H7 (cell line): ENCODE measurements at places on chromosomes 3 and 15.

- no peak for DNase-seq
These were observed 95.4 kb upstream of the KCNAB1 start for GRCh38 chr3:156024904-156025533.

- DNase-seq = no peak
These were observed 31.3 kb downstream of the TRAK1 start for GRCh38 chr3:42122261-42123011.

DNA sequence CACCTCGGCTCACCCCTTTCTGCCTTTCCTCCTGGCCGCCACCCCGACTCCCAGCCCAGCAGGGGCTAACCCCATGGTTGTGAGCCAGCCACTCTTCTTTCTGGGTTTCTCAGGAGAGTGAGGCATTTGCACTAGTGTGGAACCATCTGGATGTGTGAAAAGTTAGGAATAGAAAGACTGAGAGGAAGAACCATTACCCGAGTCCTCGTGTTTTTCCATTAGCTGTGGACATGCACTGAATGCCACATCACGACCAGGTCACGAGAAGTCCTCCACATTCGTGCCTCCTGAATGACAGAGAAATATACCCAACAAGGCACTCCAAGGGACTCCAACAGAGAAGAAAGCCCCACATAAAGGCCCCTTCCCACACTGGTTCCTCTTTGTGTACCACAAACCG, 18.0 kb upstream of the RAD18 start:
- DNase-seq = no peak

GRCh38 chr3:127483902-127484591, 106.5 kb downstream of the TPRA1 start:
- peak; percentile 23 for DNase-seq

GRCh38 chr3:51879937-51880336, 4.5 kb upstream of the IQCF5 start:
- DNase-seq = no peak

DNA sequence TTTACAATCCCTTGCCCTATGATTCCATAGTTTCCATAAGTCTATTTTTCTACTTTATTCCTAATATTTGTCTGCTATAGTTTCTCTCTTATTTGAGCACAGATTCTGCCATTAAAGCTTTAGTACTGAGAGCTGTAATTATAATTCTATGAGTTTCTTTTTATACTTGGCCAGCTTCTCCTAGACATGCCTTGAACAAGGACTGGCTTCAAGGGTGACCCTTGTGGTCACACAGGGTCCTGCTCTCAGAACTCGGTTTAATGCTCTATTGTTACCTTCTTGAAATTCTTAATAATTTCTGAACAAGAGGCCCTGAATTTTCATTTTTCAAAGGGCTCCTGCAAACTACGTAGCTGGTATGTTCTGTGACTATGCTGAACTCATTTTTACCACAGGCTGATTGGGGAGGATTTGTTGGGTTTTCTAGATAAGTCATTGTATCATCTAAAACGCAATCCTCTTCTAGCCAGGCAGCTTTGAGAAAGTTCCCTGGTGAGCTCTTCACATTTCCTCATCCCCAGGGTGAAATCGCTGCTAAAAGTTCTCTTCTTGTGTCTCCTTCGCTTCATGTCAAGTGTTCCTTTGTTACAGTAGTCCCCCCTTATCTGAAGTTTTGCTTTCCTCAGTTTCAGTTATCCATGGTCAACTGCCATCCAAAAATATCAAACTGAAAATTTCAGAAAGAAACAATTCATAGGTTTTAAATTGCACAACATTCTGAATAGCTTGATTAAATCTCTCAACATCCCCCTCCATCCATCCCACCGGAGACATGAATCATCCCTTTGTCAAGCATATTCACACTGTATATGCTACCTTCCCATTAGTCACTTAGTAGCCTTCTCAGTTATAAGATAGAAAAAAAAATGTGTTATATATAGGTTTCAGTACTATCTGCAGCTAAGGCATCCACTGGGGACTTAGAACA, 12.6 kb upstream of the PLCL2 start:
- no peak for DNase-seq

DNA sequence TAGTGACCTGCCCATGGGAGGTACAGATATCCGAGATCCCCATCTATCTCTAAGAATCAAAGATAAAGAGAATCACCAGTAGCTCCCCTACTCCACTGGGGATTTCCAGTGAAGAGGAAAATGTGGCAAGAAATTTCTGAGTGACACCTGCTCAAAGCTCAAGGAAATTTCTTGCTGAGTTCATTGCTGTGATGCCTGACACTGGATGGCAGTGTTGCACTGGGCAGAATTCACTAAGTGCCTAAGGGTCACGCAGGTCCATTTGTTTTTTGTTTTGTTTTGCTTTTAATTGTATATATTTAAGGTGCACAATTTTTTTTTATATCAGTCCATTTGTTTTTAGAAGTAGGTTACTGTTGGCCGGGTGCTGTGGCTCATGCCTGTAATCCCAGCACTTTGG, 109.5 kb upstream of the KCNAB1 start:
- peak; percentile 22 for DNase-seq

DNA sequence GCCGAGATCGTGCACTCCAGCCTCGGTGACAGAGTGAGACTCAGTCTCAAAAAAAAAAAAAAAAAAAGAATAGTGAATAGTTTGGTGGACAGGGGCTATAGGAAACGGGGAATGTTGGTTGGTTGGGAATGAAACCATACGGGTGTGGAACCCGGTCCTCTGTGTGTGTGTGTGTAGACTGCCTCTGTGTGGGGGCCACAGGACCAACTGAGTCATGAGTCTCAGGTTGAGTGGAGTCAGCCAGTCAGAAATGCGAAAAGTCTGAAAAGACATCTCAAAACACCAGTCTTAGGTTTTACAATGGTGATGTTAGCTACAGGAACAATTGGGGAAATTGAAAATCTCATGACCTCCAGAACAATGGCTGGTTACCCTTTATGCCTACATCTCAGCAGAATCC, 44.5 kb downstream of the ZDHHC19 start:
- no peak for DNase-seq

GRCh38 chr15:101103598-101103997, 148.2 kb downstream of the CHSY1 start:
- peak; percentile 42 for DNase-seq

GRCh38 chr15:85581495-85581894, 201.1 kb downstream of the AKAP13 start:
- DNase-seq = no peak

DNA sequence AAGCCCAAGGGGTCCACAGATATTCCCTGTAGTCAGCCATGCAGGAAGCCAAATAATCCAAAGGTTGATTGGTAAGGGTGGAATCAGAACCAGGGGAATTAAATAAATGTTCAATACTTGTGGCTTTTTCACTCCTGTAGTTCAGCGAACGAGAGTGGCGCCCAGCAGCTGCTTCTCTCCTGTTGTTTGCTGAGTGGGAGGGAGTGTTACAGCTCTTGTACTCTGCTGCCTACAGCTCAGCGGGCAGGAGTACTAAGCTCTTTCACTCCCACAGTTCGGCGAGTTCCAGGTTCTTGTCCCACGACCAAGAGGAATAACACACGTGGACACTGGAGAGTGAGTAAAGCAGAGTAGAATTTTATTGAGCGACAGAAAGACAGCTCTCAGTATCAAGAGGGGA, 105.9 kb downstream of the MOBP start:
- no peak for DNase-seq

GRCh38 chr15:89051875-89052274, 36.4 kb upstream of the ABHD2 start:
- no peak for DNase-seq

- no peak for DNase-seq
These were observed 6.1 kb downstream of the MINDY4B start for GRCh38 chr3:150899141-150899540.

DNA sequence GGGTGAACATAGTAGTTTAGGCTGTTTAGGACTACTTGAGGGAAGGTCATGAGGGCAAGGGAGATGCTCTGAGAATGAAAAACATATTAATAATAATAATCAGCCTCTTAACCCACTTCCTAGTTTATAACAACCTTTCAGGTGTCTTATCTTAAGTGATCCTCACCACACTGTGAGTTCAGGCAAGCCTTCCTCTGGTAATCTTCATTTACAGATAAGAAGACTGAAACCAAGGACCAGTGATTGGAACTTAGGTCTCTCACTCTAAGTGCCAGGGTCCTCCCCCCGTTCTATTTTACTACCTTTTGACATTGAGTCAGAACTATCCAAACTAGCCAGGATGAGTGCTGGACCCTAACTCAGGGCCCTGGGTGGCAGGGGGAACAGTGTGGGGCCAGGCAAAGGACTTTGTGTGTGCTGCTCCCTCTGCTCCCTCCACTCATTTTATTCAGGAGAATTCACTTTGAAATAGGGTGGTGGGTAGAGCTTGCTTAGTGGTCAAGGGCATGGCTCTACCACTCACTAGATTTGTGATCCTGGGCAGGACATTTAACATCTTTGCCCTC, 5.7 kb downstream of the NUTM1 start:
- DNase-seq = no peak

- no peak for DNase-seq
These were observed 18.2 kb downstream of the SLC9A9 start for GRCh38 chr3:143830063-143830462.

DNA sequence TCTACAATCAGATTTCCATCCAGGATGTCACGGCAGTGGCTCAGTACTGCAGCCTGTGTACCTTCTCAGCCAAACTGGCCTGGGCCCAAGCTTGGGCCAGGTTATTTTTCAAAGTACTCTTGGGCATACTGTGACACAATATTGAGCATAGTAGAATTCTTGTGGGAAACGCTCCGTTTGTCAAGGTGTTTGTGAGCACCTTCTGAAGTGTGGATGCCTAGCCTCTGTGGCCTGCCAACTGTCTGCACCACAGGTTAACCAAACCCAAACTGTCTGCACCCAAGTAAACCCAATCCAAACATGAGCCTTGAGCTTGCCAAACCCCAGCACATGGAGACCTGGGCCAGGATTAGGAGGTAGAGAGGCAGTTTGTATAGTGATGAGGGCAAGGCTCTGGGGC, 25.4 kb downstream of the CTDSPL start:
- DNase-seq = no peak

DNA sequence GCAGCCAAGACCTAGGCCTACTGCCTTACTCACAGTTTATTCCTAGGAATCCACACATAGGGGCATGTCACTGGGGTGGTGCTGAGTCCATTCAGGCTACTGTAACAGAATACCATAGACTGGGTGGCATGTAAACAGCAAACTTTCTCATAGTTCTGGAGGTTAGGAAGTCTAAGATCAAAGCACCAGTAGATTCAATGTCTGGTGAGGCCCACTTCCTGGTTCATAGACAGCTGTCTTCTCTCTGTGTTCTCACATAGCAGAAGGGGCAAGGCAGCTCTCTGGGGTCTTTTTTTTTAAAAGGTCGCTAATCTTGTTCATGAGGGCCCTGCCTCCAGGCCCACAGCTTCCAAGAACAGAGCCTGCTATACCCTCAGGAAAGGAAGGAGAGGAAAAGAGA, 113.9 kb upstream of the MANF start:
- DNase-seq = no peak

DNA sequence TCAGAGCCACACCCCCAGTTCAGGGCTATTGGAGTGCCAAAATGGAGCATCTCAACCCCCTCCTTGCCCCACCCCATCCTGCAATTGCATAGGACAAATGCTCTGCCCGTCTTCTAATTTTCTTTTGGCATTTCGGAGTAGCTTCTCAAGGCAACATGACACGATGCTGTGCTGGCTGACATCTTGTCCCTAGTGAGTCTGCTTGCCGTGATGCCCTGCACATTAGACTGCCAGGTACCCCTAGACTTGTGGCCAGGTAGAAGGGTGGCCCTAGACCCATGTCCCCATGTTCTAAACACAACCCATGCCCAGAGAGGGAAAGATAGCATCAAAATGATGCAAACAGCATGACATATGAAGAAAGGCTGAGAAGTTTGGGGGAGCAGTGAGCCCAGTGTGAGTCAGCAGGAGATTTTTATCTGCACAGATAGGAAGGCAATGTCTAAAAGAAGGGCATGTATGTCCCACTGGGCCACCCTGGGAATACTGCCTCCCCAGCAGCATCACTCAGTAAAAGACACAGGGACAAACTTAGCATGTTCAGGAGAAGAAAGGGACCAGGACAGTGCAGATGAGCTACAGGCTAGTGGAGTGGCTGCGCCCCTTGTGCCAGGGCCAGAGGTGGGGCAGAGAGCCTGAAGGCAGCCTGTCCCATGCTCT, 36.8 kb downstream of the CA12 start:
- no peak for DNase-seq

GRCh38 chr3:186605078-186605477, 7.8 kb upstream of the AHSG start:
- DNase-seq = no peak

DNA sequence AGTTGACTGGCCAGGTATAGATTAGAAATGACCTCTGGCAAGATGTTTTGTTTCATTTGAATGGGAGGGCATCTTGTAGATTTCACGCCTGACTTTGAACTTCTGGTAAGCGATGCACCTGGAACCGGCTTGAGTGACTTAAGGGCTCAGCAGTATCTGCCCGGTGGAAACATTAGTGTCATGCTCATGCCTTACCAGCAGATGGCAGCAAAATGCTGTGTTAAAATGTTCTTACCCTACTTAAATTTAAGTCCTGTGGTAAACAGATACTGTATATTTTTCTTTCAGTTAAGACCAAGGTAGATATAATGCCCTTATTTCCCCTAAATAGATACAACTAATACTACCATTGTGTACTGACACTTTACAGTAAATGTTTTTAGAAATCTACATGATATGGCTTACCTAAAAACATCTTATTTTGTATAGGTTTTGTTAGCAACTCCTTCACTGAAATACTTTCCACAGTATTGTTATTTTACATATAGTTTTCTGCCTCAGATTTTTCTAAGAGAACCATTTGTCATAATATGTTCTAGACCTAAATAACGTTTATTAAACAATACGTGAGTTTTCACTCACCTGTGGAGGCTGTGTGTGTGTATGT, 25.5 kb downstream of the ASB7 start:
- DNase-seq = peak; percentile 68

DNA sequence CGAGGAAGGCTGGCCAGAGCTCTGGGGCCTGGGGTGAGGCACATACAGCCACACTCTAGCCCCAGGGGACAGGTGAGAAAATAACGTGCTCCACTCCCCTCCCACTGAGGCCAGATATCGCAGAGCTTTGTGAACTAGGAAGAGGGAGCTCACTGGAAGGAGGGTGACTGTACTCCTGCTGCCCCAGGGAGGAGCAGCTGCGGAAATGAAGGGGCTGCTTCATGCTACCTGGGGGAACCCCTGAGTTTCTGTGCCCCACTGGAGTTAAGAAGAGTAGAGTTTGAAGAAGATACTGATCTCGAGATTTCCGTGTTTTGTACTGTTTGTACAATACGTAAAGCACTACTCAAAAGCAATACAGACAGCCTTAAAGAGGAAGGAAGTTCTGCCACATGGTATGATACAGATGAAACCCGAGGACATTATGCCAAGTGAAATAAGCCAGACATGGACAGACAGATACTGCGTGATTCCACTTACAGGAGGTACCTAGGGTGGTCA, 44.6 kb downstream of the CMTM6 start:
- DNase-seq = no peak

GRCh38 chr3:132288357-132288756, 28.9 kb upstream of the ACP3 start:
- no peak for DNase-seq
